ENCODE measurements at places on chromosomes 3 and 15.

- DNase-seq = no peak
These were observed 9.2 kb downstream of the THBS1 start for GRCh38 chr15:39589815-39590644.

- no peak for DNase-seq
These were observed 210.8 kb upstream of the NR2E3 start for GRCh38 chr15:71599418-71600151.

DNA sequence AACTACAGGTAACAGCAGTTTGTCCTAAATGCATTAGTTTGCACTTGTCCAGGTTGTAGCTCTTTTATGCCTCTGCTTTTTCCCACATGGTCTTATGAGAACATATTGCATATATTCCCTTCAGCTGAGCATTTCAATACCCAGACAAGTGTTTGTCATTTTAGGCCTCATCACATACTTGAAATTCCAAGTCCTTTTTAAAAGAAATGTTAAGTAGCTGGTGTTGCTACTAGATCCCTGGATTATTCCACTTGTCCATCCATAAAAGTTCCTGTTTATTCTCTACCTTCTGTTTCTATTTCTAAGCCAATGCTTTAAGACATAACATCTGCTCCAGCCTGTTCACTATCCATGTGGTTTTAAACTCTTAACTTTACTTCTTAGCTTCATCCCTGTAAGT is 128.4 kb downstream of the NECTIN3 start:
- DNase-seq = no peak

DNA sequence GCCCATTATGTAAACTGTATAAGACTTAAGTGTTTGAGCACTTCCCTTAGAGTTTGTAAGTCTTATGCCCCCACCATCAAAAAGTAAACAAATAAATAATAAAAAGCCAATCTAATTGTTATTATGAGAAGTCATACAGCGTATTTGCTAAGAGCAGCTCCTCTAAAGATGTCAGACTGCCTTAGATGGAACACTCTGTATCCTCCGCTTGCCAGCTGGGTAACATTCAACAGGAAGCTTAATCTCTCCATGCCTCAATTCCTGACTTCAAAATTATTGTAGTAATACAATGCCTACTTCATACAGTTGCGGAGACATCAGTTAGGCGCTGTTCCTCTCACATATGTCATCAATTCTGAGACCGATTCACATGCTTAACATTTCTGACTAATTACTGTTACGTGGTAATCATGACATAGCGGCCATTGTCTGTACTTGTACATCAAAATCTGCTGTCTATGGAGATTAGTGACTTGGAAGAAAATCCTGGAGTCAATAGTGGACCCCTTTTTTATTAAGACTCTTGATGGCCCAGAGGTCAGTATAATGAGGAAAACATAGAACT is 417.7 kb downstream of the LPP start:
- DNase-seq = no peak

DNA sequence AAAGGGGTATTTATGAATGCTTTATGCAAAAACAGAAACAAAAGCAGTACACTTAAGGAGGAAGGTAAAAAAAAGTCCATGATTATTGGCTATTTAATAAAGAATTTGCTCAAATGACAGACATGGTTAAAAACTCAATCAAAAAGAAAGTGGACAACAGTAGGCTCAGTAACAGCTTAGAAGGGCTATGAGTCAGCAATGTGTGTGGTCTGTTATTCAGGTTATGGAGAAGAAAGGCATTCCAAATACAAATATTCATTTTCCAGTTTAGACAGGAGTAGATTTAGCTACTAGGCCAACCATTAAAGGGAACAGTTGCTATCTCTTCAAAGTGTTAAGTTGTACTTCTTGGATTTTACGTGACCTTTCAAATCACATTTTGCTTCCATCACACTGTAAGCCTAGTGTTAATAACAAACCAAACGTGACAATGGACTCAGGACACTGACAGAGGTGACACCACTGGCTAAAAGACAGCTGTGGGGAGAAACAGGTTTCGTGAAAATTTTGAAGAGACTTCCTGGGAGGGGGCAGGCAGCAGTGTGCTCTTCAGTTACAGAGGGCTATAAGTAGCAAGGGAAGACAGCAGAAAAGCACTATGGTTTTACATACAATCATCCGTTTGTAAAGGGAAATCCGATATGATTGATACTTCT is 41.7 kb upstream of the MYO5C start:
- no peak for DNase-seq

DNA sequence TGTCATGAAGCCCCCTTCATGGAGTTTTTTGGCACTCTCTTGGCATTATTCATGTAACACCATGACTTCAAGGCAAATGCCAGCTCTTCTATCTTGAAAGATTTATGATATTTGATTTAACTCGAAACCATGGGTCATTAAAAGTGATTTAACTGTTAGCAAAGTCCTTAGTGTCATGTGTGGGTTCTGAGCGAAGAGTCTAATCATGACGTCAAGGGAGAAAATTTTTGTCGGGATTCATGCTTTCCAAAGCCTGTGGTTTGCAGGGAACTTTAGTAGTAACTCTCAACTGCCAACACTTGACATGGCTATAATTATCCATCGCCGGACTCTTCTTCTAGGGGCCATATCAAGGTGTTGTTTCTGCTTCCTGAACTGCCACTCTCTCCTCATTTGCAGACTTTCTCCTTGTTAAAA is 11.5 kb downstream of the GXYLT2 start:
- no peak for DNase-seq

GRCh38 chr3:100084100-100084806 is 30.0 kb downstream of the FILIP1L start:
- DNase-seq = no peak

- DNase-seq = no peak
These were observed 86.9 kb downstream of the ATP10A start for GRCh38 chr15:25776071-25776746.

GRCh38 chr3:42511736-42512135 is 9.3 kb downstream of the VIPR1 start:
- no peak for DNase-seq

DNA sequence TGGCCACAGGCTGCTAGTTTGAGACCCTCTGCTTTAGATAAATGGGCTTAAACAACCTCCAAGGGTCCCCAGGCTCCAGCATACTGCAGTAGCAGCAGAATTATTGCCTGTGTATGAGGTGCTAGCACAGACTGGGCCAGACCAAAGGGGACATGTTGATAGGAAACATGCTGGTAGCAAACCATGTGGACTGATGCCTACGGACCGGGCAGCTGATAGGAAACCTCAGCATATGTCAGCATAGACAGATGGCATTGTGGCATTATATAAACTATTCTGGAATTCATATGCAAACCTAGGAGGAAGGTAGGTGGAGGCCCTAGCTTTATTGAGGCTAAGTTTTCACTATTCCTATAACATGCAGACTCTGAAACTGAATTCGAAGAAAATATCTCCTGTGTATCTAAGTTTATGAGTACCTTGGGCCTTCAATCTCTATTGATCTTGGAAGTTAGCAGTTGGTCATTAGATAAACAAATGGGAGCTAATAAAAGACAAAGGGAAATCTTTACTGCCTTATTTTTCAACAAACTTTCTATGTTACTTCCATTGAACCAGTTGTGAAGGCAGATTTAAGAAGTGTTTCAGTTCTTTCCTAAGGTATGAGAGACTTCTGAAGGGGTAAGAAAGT is 1.7 kb upstream of the HGD start:
- no peak for DNase-seq

DNA sequence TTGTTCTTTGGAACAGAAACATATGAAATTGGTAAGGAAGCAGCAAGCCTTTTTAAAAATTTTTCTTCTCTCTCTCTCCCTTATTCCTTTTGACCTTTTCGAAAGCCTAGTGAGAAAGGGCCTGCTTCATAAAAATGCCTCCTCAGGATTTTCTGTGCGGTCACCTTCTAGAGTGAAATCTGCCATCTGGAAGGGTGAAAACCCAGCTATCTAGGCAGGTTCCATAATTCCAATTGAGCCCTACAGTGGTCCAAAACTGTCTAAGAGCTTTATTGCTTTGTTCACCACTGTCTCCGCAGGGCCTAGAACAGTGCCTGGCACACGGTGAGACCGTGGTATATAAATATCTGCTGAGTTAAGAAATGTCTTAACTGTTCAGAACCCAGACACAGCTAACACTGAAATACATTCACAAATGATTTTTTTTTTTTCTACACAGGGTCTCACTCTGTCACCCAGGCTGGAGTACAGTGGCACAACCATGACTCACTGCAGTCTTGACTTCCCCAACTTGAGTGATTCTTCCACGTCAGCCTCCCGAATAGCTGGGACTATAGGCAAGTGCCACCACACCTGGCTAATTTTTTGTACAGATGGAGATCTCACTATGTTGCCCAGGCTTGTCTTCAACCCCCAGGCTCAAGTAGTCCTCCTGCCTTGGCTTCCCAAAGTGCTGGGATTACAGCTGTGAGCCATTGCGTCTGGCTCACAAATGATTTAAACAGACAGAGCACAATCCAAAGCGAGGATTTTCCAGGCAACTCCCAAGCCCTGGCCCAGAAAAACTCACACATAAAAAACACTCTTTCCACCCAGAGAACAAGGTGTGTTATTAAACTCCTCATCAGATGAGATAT is 64.4 kb downstream of the FRMD4B start:
- DNase-seq = no peak

DNA sequence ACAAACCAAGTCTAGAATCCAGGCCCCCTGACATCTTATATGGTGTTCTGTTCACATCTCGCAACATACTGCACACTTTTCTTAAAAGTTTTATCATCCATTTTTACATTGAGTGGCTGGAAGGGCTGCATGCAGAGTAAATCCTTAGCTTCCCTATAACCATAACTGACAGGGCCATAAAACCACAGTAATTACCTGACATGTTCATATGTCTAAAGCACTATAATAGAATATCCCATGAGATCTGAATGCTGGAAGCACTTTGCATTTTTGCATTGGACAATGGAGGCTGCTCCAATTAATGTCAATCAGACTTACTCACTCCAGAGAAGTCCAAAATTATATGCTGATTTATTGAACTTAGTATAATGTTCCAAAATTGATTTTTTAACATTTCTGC is 86.6 kb upstream of the HES1 start:
- no peak for DNase-seq

DNA sequence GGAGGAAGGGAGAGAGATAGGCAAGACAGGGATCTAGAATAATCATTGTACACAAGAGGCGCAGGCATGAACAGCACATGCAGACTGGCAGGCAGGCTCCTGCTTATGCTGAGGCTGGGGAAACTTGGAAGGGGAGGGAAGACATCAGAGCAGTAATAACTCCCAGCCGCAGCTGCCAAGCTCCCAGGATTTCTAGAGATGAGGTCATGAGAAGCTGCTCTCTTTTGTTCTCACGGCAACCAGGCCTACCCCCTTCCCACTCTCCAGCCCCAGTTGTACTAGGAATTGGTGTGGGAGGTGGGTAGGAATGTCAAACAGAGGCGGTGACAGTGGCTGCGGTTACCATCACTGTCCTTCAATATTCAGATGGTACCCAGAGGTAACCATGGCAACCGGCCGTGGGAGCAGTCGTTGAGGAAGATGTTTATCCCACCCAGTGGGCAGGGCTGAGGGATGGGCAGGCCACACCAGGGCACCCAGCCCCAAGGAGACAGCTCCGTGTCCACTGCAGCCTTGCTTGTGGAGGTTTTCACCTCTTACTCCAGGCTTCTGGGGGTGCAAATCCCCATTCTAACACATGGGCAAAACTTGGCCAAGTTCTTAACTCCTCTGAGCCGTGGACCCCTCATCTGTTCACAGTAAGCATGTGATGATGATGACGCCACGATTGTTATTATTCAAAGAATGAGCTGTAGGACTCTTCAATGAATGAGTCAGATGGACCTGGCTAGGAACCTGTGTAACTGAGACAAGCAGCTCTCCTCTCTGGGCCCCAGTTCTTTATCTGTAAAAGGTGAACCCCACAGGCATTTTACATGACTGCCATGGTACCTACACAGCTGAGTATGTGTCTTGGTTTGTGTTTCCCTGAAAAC is 360.8 kb upstream of the PROK2 start:
- DNase-seq = no peak

DNA sequence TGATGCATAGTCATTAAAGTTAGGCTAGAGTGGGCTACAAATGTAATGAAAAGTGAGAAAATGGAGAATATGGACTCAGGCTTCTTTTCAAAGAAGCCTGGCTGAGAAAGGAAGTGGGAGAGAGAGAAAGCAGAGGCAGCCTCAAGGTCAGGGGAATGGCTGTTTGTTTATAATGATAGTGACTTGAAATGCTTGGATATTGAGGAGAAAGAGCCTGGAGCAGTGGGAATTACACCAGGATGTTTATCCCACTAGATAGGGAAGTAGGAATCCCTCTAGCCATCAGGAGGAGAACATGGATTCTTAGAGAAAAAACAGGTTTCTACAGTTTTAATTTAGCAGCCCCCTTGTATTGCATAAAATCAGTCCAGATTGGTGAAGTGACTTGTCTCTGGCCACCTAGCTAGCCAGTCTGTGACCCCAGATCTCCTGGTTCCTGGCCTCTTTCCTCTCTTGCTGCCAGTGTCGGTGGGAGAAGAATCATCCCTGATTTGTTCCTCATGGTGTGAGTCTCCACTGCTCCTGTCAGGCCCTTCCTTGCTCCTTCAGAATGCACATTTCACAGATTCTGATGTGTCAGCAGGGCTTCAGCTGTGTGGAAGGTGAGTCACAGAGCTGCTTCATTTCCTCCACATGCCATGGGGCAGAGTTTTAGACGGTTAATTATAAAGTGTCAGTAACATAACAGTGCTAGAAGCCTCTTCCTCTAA is 32.9 kb downstream of the SEMA6D start:
- peak; percentile 40 for DNase-seq
